ENCODE measurements at places on chromosomes 1 and 21. TPM values are rescaled to one million over a fixed set of nuclear protein-coding genes. Genes with fewer than 3 reads are reported as not detected.
A peak's percentile ranks its signal among the peaks of the same experiment; 100 is the strongest.

The PRUNE1 gene
- total RNA-seq = 24.2 TPM

The CFHR5 gene
- not detected for total RNA-seq

The RIPPLY3 gene
- total RNA-seq = 0.91 TPM

The FCRL1 gene
- total RNA-seq = not detected

The CFAP57 gene
- 0.35 TPM for total RNA-seq

The BTBD8 gene
- total RNA-seq = 1.3 TPM

The RIIAD1 gene
- total RNA-seq = 0.88 TPM

GRCh38 chr1:48645883-48646282 is 130.8 kb downstream of the BEND5 start:
- no peak for DNase-seq

- no peak for DNase-seq
Observed at GRCh38 chr21:38758501-38759214, 47.1 kb upstream of the ETS2 start.

GRCh38 chr1:56453417-56454078 is 125.8 kb downstream of the PLPP3 start:
- DNase-seq = no peak

GRCh38 chr1:234962340-234962989 is 166.2 kb downstream of the TOMM20 start:
- DNase-seq = no peak

DNA sequence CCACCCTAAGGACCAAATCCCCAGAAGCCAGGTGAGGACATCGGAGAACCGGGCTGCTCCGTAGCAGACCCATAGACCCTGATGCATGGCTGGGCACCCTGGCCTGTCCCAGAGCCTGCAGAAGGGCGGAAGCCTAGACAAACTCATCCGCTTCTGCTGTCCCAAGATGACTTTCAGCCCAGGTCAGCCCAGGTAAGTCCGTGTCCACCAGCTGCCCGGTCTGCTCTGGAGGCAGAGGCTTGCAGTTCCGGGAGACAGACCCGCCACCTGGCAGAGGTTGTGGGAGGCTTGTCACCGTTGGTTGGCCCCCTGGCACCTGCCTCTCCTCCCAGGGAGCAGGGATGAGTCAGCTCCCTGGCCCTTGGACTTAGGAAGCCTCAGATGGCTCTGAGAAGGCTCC is 22.8 kb upstream of the POFUT2 start:
- DNase-seq = no peak

DNA sequence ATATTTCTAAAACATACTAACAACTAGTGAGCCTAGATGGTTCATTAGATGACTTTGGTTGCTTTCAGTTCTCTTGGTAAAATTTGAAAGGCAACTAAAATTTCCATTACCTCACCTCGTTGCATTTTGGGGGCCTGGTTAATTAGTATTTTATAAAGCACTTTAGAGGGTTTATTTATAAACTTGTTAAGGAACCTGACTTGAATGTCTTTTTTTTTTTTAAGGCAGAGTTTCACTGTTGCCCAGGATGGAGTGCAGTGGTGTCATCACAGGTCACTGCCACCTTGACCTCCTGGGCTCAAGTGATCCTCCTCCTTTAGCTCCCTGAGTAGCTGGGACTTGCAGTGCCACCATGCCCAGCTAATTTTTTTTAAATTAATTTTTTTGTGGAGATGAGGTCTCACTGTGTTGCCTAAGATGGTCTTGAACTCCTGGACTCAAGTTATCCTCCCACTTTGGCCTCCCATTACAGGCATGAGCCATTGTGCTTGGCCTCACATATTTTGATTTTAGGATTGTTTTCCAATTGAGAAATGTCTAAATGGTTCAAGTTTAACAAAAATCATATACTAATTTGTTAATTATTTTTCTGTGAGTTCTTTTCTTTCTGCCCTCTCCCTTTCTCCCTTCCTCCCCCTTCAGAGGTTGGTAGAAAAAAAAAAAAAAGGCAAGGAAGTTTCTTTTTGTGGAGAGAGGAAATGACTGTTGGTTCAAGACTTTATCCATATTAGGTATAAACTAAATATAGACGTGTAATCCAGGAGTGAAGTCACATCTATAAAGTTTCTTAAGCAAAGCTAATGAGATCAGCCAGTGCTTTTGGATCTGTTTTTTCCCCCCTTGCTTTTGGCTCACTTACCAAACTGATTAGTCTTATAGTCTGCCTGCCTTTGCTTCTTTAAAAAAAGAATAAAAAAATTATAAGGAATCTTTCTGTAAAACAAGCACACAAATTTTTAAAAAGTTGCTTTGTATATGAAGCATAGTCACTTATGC is 24.7 kb downstream of the CLIC4 start:
- no peak for DNase-seq

DNA sequence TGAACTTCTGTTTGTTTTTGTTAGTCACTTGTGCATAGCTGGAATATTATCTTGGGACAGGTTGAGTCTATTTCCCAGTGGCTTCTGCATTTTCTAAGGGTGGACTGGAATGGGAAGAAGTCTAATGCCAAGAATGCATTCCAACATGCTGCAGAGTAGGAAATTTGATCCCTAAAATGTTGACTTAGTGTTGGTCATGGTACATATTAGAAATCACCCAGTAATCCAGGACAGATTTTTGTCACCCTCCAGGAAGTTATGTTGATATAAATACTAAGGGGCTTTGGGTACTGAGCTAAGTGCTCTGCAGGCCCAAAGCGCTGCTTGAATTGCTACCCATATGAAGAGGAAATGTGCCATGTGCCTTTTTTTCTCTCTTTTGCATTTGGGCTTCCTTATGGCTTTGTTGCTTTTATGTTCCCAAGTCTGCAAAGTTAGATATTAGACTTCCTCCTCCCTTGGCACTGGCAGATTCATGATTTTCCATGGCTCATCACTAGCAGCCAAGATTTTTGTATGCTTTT is 10.0 kb downstream of the ARID1A start:
- no peak for DNase-seq

DNA sequence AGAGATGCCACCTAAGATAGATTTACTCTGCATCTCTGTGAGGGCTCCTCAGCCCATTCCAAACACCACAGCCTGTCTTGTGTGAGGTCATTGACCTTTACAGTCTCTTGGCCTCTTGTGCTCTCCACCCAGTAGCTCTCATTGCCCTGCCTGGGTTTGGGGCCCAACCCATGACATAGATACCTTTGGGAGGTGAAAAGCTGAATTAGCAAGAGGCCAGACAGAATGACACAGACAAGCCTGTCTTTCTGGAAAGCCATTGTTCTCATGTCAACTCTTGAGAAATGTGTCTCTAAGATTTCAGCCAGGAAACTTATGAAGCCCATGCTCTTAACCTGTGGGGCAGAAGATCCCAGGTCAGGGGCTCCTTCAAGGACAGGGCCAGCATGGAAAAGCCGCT is 18.4 kb upstream of the F3 start:
- DNase-seq = no peak

DNA sequence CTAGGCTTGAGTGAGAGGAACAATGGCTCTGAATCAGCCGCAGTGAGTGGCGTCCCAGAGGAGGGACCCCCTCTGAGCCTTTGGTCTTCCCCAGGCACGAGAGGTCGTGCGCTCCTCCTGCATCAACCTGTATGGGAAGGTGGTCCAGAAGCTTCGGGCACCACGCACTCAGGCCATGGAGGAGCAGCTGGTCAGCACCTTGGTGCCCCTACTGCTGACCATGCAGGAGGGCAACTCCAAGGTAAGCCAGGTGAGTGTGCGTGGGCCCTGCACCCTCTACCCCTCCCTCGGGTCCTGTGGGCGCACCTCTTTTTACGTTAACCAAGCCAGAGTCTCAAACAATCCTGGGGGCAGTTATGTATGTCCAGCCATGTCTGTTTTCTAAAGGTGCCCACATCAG is 13.7 kb upstream of the TTC4 start:
- no peak for DNase-seq

DNA sequence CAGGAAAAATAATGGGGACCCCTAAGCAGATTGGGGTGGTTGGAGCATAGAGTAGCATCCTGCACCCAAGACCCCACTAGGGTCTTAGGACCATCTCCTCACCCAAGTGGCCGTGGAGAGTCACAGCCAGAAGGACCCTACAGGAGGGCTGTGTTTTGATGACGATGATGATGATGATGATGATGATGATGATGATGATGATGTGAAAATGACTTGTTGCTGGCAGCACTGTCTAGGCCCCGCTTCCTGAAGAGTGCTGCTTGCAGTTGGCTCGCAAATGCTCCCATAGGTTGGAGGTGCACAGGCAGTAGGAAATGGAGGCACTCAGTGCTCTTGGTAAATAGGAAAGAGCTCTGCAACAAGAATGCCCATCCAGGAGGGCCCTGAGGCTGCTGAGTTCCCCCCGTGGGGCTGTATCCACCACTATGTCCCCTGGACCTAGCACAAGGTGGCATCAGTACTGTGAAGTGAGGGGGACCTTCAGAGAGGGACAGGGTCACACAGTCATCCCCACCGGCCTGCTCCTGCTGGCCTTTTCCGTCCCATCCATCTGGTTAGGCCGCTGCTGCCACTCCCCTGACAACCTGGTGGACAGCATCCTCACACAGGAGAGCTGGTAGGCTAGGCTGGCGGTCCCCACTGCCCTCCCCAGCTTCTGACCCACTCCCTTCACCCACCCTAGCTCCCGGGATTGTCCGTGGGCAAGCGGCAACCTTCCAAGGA is 139.6 kb downstream of the FOXD2 start:
- DNase-seq = no peak

GRCh38 chr1:24932284-24932683 is 2.2 kb upstream of the RUNX3 start:
- DNase-seq = no peak

DNA sequence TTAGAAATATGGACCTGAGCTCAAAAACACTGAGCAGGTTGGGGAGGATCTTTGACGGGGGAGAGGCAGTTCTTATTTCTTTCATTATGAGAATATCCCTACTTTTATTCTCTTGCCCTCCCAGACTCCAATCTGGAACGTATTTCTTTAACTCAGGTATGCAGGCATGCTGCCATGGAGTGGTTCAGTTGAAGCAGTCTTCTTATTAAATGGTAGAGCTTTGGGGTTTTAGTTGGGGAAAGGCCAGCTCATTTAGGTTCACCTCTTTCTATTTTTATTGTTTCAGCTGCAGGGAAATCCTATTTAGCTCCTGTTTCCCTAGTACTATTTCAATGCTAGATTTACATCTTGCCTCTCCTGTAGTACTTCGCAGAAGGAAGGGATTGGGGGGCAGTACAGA is 198.9 kb downstream of the TTLL7 start:
- DNase-seq = no peak

GRCh38 chr1:112995890-112996289 is 39.9 kb upstream of the SLC16A1 start:
- no peak for DNase-seq

- DNase-seq = no peak
Observed at GRCh38 chr1:41366455-41367287, 5.4 kb downstream of the FOXO6 start.

DNA sequence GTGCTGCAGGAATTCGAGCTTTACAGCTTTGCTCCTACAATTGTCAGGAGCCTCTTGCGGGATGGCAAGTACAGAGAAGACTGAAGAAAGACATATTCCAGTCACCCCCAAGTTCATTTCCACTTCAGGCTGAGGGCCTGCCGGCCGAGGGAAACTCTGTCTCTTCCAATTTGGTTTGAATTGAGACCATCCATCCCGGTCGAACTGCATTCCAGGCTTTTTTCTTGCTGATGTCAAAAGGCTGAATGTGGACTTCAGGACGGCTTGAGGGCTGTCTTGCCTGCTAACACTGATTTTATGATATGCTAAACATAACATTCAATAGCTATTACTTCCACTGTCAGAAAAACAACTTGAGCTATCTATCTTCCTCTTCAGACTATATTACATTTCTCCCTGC is 79.8 kb upstream of the PLXNA2 start:
- DNase-seq = peak; percentile 8

DNA sequence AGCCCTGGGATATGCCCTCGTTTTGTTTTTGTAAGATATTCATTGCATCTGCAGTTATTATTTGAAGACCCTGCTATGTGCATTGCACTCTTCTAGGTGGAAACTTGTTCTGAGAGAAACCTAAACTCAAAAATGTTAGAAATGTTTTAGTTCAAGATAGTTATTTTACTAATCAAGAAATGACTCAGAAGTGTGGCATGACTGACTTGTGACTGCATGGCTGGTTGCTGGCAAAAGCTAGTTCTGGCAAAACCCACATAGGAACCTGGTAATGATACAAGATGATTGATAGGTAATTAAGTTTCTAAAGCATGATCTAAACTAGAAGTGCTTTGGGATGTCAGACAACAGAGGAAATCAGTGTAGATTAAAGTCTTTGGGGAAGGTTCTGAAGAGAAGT is 33.8 kb upstream of the NFASC start:
- DNase-seq = no peak

DNA sequence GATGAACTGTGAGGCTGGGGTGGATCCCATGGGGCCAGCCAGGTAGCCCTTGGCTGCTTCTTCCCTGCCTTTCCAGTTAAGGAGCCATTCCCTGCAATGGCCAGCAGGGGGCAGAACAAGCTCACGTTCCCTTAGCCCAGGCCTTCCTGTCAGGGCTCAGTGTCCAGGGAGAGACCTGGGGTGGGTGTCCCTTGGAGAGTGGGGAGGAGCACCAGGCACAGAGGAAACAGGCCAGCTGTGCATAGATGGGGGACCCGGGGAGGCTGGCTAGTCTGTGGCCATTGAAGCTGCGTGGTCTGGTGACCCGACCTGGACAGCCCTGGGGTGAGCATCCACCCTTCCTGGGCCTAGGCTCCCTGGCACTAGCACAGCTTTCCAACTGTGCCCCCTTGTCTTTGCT is 13.2 kb upstream of the EPS8L3 start:
- DNase-seq = peak; percentile 74

DNA sequence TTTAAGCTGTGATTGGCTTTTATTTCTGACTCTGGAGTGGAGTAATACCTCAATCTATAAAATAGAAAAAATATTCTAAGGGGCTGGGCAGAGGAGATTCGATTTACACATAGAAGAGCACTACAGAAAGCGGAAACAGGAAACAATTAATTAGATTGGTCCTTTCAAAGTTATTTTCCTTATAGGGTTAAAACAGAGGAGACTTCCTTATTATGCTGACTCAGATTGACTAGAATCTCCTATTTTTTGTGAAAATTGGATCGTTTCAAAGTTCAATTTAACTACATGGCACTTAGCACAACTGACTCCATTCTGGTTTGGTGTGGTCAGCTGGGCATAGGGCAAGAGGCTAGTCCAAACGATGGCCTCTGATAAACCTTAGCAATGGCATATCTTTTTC is 48.3 kb upstream of the NCAM2 start:
- no peak for DNase-seq

- DNase-seq = no peak
Observed at GRCh38 chr1:209074575-209075250, 508.8 kb upstream of the CAMK1G start.

DNA sequence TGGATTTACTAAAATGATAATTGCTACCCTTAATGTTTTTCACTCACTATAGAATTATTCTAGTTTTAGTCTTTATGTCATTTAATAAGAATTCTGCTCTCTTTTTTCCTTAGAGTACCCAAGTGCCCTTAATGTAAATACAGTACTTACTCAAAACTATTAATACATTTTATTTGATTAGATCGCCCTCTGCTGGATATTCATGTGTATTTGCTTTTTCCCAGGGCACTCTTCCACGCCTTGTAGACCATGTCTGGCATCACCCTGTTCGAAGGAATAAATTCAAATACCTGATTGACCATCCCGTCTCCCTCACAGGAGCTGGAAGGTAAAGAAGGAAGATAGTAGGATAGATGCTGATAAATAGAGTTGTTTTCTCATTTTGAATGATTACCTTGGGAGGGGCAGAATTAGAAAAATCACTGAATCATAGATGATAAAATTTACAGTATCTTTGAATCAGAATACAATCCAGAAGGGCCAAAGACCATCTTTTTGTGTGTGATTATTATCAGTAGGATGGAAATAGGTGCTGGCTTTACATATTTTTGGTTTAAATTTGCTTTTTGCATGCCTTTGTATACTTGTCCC is 4.1 kb downstream of the AXDND1 start:
- peak; percentile 62 for DNase-seq

- peak; percentile 55 for DNase-seq
Observed at GRCh38 chr1:202656057-202656456, 54.2 kb downstream of the SYT2 start.

Data from Caco-2 (cell line).